Osteocyte (in vitro differentiated cells): ENCODE measurements at places on chromosomes 5 and 9. TPM values are rescaled to one million over a fixed set of nuclear protein-coding genes. Genes with fewer than 3 reads are reported as not detected.

DNA sequence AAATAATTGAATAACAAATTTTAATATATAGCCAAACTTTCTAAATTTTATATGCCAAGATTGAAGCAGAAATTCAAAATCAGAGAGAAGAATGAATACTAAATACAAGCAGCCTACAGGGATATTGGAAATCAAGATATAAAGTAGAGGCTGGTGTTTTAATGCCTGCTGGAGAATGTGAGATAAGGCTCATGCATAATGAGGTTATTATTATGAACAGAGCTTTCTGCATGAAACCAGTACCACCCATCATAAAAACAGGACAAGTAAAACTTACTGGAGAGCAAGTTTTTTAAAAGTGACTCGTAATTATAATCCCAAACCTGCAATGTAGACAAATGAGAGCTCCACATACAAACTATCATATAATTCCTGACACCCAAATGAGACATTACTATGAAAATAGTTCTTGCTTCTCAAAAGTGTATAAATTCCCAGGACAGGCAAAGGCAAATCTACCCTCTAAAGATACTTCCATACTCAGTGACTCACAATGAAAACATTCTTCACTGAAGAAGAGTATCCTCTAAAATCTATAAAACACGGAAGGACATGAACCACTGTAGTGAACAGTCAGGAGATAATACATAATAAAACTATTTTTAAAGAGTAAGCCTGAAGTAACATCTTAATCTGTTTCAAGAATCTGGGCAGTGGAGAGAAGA, 532.0 kb upstream of the GRAMD2B start:
- no peak overlapping the region for H3K4me3 ChIP-seq
- H3K36me3 ChIP-seq, result no peaks in the 10 kb centered on the region
- DNase-seq, result no peak
- peak overlapping the region; percentile 2 for H3K27ac ChIP-seq
- peaks cover 23% of the 10 kb centered on the region for H3K4me1 ChIP-seq

DNA sequence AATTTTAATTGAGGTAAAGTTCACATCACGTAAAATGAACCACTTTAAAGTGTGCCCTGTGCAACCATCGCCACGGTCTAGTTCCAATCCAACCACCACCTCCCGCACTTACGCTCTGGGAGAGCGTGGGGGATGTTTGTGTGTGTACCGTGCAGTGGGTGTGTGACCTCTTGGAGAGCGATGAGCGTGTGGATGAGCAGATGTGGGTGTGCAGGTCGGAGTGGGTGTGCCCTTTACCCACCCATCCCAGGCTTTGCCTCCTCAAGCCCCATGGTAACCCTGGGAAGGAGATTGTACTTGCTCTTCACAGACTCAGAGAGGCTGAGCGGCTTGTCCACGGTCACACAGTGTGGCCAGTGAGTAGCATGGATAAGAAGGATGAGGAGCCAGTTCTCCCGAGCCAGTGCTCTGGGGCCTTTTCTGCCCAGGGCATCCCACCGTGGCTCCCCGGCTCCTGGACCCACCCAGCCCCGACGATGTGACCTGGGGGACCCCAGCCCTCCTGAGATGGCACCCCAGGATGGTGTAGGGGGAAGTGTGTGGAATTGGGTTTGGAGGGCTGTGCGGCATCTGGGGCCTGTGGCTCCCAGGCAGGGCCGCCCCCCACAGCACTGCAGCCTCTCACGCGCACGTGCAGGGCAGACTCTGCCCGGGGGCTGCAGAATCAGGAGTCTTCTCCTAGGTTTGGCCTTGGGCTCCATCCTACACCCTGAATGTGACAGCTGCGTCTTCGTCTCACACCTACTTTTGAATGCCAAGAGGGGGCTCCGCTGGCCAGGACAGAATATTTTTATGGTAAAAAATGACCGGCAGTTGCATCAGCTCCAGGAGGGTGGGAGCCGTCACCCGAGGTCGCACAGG, 13.6 kb downstream of the LHX3 start:
- no peak for DNase-seq
- no peak overlapping the region for H3K27ac ChIP-seq
- no peaks in the 10 kb centered on the region for H3K4me1 ChIP-seq
- peaks cover 33% of the 10 kb centered on the region for H3K27me3 ChIP-seq
- H3K4me3 ChIP-seq, result no peak overlapping the region

Gene CCL28
- total RNA-seq, result not detected in 2 replicates

DNA sequence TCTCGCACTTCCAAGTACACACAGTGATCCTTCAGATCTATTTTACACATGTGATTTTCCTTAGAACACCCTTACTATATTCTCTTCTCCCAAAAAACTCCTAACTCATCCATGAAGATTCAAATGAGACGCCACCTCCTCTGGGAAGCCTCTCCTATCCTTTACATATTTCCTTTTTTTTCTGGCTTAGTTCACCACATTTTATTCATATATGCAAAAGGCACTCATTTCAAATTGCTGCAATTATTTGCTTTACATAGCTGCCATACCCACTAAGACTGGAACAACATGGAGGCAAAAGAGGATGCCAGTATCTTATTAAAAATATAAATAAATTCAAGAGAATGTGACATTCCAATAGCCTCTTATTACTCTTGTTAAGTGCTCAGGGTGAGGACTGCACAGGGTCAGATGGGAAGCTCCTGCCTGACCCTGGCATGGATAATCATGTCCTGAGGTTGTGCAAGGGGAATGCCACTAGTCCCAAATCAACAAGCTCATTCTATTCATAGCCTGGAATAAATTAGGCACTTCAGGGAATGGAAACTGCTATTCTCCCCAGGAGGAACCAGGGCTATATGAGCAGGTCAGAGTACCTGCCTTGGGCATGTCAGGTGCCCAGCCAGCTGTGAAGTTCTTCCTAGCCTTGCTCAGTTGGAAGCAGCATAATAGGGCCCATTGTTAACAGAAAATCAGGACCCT, 262.9 kb downstream of the FBXL17 start:
- H3K27me3 ChIP-seq, result no peaks in the 10 kb centered on the region
- no peak overlapping the region for H3K4me3 ChIP-seq
- H3K27ac ChIP-seq, result no peak overlapping the region
- DNase-seq, result no peak

Gene RNF44
- total RNA-seq, result 47.3 and 53.0 TPM in 2 replicates

- no peaks in the 10 kb centered on the region for H3K27me3 ChIP-seq
- H3K36me3 ChIP-seq, result peaks cover 60% of the 10 kb centered on the region
- no peak for DNase-seq
- peak overlapping the region; percentile 84 for H3K27ac ChIP-seq
- H3K4me1 ChIP-seq, result peaks cover 32% of the 10 kb centered on the region
Measured at GRCh38 chr5:150021491-150022157, 21.1 kb downstream of the HMGXB3 start.

- H3K36me3 ChIP-seq, result no peaks in the 10 kb centered on the region
- H3K4me3 ChIP-seq, result no peak overlapping the region
- H3K4me1 ChIP-seq, result peaks cover 7% of the 10 kb centered on the region
- peaks cover 7% of the 10 kb centered on the region for H3K27me3 ChIP-seq
- H3K27ac ChIP-seq, result no peak overlapping the region
Measured at GRCh38 chr5:159536646-159537045, 206.4 kb upstream of the IL12B start.
